HEK293T (cell line): ENCODE measurements at places on chromosomes 1 and 21.

- DNase-seq = no peak
Measured at GRCh38 chr21:27275294-27275927, 308.5 kb upstream of the ADAMTS5 start.

DNA sequence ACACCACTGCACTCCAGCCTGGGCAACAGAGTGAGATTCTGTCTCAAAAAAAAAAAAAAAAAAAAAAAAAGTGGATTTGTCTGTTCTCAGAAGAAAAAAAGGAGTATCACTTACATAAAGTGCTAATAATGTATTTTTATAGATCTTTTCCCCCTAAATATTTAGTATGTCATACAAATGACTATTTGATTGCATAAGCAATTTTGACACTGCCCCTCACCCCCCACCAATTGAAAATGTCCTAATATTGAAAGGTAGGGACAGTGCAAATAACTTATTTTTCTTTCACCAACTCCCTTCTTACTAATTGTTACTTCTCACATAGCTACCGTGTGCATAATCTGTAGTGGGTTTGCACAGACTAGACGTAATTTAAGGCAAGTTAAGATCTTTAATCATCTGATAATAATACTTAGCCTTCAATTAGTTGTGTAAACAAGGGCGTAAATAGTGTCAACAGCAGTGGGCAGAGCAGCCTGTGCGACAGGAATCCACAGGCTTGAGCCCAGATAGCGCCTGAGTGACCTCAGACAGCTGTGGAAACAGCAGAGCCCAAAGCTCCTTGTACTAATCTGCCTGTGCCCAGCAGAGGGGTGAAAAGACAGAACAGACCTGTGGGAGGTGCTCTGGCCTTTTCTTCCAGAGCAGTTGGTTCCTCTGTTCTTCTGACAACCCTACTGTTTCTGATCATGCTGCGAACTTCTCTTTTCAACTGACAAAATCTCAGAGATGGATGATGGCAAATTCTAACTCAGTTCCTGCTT lies 4.5 kb upstream of the IER5 start:
- DNase-seq = peak; percentile 68

DNA sequence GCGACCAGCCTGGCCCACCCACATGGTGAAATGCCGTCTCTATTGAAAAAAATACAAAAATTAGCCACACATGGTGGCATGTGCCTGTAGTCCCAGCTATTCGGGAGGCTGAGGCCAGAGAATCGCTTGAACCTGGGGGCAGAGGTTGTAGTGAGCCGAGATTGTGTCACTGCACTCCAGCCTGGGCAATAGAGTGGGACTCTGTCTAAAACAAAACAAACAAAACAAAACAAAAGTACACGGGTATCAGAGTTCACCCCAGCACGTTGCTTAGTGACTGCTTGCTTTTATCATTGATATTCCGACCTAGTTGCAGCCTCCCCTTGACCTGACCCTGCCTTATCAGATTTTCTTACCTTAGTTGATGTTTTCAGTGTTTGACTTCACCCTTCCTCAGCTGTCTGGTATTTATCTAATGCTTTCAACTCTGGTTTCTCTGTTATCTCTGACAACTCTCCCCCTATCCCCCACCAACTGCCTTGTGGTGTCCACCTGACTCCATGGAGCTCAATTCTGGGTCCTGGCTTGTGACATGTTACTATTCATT lies 5.1 kb downstream of the TLCD4 start:
- no peak for DNase-seq

DNA sequence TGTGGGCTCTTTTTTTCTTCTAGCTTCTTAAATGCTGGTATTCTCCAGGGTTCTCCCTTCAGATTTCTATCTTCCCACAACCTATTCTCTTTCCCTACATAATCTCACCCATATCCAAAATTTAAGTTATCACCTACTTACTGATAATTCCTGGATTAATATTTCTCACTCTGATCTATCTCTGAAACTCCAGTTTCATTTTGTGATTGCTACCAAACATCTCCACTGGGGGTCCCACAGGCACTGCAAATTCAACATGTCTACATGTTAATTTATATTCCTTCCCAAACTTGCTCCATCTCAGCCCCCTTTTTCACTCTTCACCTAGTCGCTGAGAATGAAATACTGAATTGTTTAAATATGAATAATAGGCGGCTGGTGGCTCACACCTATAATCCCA lies 9.9 kb upstream of the C1orf141 start:
- DNase-seq = peak; percentile 28

- no peak for DNase-seq
Measured at GRCh38 chr1:202349206-202349928, 868 bp downstream of the PPP1R12B start.

- DNase-seq = no peak
Measured at GRCh38 chr1:89884718-89885596, 64.1 kb downstream of the LRRC8D start.

- DNase-seq = no peak
Measured at GRCh38 chr1:98480271-98480670, 181.2 kb upstream of the SNX7 start.

DNA sequence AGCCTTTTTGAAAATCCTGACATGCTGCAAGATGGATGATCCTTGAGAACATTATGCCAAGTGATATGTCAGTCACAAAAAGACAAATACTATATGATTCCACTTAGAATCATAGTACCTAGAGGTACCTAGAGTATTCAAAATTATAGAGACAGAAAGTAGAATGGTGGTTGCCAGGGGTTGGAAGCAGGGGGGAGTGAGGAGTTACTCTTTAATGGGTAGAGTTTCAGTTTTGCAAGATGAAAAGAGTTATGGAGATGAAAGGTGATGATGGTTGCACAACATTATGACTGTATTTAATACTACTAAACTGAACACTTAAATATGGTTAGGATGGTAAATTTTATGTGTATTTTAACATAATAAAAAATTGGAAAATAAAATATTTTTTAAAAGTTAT lies 37.9 kb upstream of the PODN start:
- DNase-seq = no peak

GRCh38 chr1:184785529-184785928 lies 30.9 kb upstream of the EDEM3 start:
- DNase-seq = no peak

GRCh38 chr1:62621907-62622306 lies 24.6 kb downstream of the ANGPTL3 start:
- no peak for DNase-seq

GRCh38 chr1:108880850-108881249 lies 4.1 kb downstream of the GPSM2 start:
- DNase-seq = no peak

GRCh38 chr1:51285055-51285454 lies 45.3 kb downstream of the TTC39A start:
- no peak for DNase-seq
